Transverse colon (tissue), 4 donors: ENCODE measurements at places on chromosomes 1 and 21.

DNA sequence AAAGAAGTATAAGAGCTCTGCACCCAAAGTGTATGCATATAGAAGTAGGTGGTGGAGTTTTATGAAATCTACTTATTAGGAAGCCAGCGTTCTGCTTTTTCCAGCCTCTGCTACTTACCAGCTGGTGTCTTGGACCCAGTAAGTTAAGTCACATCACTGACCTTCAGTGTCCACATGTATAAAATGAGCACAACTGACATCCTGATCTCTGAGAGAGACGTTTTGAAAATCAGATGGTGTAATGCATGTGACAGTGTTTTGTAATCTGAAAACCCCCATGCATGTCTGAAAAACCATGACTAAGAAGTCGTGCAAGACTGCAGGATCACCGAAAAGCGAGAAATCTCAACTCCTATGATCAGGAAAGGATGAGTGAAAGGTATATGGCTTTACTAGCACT lies 2.0 kb downstream of the CR1 start:
- no peak for DNase-seq

DNA sequence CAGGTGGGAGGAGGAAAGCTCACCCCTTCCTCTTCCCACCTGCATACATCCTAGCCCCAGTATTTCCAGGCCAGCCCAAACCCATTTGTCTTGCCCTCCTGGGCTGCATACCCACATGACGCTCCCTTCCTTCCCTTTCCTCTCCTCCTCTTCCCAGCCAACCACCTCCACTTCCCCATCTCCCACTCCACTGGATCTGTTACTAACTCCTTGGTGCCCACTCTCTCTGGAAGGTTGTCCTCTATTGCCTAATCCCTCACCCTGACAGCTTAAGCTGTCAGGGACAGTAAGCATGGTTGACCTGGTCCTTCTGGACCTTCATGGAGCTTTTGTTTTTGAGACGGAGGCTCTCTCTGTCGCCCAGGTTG lies 23.0 kb upstream of the SYNC start:
- no peak for DNase-seq

DNA sequence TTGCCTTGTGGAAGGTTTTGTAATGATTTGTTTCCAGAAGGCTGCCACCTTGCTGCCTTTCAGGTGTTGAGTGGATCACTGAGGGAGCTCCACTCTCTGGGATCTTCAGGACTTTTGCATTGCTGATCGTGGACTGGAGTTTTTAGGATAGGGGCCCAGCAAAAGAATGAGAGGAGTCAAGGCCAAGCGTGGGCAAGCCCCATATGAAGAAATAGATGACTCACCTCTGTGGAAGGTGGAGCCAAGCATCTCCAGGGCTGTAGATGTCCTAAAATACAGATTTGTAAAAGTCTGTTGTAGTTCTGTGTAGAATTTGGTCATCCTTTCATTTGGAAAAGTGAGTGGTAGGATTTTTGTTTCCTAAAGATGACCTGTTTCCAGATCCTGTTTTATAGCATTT lies 67.0 kb downstream of the ST3GAL3 start:
- no peak for DNase-seq

DNA sequence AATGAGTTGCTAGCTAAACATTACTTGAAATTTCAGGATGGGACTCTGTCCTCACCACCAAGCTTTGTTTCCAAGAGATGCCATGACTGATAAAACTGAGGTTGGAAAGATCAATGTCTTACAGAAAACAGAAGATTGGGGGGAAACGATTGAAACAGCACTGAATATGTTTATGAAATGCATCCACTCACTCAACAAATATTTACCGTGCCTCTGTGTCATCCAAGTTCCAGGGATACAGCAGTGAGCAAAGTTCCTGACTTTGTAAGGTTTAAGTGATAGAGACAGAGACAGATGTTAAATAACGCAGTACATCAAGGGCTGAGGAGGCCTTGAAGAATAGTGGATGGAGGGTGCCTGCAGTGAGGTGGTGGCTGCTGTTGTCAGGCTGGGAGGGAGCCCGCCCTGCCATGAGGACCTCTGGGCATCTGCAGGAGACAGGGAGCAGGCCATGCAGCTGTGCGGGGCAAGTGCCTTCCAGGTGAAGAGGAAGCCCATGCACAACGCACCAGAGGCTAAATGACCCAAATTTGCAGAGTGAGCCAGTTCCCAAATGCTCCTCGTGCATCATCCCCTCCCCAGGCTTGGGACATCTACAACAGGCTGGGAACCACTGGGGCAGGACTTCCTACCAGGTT lies 108.0 kb downstream of the HLCS start:
- DNase-seq = no peak

DNA sequence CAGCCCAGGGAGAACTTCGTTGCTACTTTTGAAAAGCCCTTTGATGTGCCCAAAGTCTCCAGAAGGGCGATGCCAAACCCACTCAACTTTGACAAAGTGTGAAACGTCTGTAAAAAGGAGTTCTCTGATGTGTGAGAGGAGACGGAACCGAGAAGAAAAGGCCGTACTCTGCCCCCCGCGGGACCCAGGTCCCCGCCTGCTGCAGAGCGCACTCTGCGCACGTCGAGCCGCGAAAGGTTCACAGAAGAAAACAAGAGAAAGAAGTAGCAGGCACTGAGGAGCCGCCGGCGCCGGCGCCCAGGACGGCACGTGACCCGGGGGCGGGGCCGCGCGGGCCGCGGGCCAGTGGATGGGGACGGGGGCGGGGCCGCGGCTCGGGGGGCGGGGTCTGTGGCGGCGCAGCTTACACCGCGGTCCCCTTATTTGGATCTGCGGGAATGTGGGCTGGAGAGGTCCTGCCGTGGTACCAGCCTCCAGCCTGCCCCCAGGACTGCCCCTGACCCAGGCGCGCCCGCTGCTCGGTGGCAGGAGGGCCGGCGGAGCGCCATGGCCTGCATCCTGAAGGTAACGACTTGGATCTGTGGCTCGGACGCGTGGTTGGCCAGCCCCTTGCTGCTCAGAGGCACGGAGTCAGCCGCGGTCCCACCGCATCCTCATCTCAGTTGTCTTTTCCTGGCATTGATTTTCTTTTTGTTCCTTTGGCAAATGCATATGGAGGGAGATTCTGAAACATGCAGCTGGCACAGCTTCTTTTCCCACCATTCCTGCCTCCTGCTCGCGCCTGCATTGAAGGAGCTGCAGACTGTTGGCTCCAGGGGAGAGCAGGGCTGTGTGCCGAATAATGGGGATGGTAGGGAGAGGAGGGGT lies at the start of gene ST6GALNAC3:
TSS of gene ST6GALNAC3 (plus strand) at position 426 of the 867 bp plus-strand sequence.
- peak; percentile 81 for DNase-seq

DNA sequence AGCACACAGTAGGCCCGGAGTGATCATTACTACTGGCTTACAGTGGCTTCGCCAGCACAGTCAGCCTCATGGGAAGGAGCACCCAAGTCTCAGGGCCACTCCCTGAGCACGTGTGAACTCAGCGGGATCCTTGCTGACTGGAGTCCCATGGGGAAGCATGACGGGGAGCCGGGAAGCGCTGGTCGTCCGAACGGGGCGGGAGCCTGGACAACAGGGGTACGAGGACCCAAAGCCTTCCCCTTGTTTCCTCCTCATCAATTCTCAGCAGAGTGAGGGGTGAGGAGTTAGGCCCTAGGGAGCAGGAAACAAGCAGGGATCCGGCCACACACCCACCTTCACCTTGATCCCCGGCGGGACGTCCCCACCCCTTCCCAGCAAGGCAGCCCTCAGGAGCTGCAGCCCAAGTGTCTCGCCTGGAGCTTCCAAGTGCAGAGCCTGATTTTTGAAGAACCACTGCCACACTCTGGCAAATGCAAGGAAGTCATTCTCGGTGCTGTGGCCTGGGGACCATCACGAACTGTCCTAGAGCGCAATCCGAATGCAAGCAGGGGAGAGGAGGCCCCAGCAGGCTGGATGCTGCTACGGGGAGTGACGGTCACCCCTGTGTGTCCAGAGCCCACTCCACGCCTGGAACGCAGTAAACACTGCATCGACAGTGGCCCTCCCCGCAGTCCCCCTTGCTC lies 35.5 kb downstream of the TOMM20 start:
- DNase-seq = peak; percentile 59

DNA sequence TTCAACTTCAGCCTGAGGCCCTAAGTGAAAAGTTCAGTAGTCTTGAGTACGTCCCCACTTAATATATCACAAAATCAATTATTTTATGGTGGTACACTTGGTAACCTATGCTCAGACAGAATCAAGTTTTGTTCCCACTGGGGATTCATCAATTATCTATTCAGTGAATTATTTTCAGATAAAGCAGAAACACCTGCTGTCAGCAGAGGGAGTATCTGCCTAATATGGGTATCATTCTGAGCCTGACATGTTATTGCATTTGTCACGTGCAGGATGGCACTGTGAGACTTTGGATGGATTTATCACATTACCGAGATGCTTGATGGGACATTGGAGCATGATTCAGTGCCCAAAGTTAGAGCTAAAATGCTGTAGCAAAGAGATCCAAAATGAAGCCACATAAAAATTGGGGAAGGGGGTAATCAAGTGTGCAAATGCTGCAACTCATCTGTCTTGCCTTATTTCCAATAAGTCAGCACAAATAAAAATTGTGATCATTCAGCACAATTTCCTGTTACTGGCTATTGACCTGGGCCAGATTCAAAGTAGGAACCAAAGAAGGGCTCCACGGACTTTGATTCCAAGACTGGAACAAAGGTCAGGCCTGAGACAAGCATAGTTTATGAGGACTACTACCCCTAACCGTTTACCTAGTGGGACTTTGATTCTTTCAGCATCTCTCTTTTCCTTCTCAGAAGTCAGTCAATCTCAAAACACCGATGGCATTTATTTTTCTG lies 657.6 kb downstream of the LMO4 start:
- no peak for DNase-seq

GRCh38 chr1:114588196-114588689 lies 6.8 kb upstream of the BCAS2 start:
- DNase-seq = no peak

DNA sequence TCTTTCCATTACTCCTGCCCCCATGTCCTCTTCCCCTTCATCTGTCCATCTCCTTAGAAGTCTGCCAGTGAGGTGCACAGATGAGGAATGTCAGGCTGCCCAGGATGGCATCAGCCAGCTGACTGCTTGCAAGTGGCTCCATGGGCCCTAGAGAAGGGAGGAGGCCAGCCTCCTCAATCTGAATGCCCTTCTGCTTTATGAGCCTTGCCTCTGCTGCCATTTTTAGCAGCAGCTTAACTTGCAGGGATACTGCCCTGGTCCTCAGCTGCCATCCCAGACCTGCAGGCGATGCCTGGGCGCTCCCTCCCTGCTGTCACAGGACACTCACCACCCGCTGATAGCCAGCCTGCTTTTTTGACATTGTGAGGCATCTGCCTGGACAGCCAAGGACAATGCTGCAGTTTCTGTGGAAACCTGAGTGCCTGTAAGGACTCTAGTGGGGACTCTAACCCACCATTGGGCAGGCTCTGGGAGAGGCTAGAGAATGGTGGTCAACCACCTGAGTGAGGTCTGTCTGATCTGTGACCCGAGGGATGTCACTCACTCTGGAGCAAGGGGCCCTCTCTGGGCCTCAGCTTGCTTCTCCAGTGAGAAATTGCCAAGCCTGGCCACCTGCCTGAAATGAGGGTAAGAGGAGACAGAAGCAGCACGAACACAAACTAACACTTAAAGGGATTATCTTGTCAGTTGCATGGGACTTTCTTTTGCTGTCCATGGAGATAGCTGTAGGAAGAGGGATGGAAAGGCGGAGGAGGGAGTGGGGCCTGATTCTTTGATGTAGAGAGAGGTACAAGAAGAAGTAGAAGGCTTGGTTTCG lies 185.0 kb downstream of the MIS18A start:
- DNase-seq = no peak

DNA sequence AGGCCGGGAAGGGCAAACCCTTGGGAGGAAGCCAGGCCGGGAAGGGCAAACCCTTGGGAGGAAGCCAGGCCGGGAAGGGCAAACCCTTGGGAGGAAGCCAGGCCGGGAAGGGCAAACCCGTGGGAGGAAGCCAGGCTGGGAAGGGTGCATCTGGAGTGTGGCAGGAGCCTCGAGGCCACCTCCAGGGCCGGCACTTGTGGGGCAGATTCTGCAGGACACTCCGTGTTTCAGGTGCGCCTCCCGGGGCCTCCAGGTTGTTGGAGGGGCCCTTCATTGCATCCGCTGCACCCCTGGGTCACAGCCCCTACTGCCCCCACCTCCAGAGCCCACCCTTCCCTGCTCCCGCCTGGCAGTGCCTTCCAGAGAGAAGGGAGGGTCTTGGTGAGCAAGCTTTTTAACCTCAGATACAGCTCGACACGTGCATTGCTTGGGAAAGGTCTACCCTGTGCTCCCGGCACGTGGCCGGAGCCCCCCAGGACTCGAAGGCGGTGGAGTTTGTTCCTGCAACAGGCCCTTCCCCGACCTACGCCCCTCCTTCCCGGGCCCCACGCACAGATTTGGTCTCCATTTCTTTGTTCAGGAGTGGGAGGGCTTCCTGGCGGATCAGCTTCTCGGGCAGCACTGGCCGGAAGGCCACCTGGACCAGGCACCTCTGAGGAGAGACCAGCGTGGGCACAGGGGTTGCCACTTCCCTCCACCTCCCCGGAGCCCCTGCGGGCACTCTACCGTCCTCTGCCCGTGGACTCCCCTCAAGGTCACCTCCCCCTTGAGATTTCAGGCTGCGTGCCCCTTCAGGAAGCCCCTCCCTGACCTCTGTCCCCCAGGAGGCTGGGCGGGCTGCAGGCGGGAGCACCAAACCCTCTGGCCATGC lies 9.4 kb upstream of the TMEM52 start:
- peak; percentile 7 for DNase-seq

DNA sequence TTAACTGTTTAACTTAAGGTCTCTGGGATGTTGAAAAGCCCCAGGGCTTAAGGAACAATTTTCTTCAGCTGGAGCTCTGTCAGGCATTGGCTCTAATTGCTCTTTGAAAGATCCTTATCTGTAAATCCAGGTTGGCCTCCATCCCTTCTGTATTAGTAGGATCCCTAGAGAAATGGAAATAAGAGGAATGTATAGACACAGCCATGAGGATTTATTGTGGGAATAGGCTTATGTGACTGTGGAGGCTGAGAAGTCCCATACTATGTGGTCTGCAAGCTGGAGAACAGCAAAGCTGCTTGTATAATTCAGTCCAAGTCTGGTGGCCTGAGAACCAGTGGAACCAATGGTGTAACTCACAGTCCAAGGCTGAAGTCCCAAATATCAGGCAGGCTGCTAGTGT lies 47.6 kb upstream of the VAV3 start:
- no peak for DNase-seq

DNA sequence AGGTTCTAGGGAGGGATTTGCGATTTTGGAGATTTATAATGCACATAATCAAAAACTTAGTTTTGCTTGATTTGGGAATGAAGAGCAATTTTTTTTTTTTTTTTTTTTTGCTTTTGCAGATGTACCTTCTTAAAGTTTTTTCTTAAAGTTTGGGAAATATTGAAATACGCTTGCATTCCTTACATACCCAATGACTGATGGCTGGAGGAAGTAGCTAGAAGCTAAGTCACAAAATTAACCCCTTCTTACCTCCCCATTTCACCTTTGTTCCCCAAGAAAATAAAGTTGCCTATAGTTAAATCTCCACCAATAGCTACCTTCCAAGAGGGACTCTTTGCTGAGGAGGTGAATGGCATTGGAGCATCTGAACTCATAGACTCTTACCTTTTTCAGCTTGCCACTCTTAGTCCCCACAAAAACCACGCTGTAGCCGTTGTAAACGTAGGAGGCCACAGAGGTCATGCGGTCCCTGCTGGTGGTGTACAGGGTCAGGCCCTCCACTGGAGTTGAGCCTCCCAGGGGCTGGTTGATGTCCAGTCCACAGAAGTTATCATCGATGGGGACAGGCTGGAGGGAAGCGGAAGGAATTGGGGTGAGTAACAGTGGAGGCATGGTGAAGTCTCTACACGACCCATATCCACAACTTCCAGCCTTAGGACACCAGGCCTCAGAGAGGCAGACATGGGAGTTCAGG lies 34.1 kb downstream of the PLXNA2 start:
- DNase-seq = no peak
